ENCODE measurements at places on chromosomes 2 and 18. TPM values are rescaled to one million over a fixed set of nuclear protein-coding genes. Genes with fewer than 3 reads are reported as not detected.

Gene CNNM3
- total RNA-seq, result 22.0 TPM

Gene AFG3L2
- total RNA-seq, result 63.9 TPM

Gene AQP12B
- total RNA-seq, result not detected

Gene GPR75
- total RNA-seq, result 1.1 TPM

Gene ADAM23
- 3.3 TPM for total RNA-seq

- no peak for ATAC-seq
These were observed 22.4 kb downstream of the CRYGD start for GRCh38 chr2:208101716-208102631.

DNA sequence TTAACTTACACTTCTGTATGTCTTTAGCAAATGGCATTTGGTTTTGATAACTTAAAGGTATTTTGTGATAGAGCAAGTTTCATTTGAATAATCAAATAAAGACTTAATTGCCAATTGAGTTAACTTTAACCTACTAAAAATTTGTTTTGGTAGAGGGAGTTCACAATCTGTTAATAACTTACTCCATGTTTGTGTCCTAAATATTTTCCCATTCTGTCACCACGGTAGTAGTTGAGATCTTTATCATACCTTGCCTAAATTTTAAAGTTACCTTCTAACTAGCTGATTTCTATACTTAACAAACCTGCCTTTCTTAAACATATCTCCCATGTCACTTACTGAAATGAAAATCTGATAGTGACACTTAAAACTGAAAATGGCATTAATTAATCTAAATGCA, 127.1 kb downstream of the TMEFF2 start:
- ATAC-seq, result no peak

- ATAC-seq, result no peak
These were observed 173.5 kb upstream of the FN1 start for GRCh38 chr2:215609089-215610032.

GRCh38 chr18:73646772-73647171, 500.9 kb downstream of the FBXO15 start:
- ATAC-seq, result no peak

DNA sequence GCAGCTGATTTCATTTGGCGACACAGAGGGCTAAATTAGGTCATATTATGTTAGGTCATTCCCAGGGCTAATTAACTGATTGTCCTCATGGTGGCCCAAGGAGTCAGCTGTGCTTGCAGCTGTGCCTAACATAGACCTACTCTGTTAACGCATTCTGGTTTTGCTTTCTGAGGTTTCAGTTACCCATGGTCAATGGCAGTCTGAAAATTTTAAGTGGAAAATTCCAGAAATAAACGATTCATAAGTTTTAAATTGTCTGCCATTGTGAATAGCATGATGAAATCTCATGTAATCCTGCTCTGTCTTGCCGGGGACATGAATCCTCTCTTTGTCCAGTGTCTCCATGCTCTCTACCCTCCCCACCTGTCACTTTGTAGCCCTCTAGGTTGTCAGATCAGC, 168.7 kb downstream of the KCNS3 start:
- ATAC-seq, result no peak

- ATAC-seq, result no peak
These were observed 366.9 kb upstream of the SPRED2 start for GRCh38 chr2:65799141-65799854.

- ATAC-seq, result peak; percentile 28
These were observed 75.3 kb downstream of the VSNL1 start for GRCh38 chr2:17615728-17616351.

DNA sequence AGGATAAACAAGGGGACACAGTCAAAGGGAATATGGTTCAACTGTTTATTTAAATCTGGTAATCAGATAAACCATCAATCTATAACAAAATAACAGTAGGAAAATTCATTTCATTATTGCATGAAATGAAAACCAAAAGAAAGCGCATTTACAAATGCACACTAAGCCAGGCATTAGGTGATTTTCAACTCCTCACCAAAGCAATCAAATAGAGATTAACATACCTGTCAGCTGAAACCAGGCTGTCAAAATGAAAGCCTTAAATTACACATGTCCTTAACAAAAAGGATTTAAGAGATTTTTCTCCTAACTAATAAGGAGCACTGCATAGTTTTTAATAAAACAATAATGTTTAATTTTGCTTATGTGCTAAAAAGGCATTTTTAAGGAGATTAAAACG, 23.0 kb downstream of the STK39 start:
- peak; percentile 89 for ATAC-seq

GRCh38 chr2:151357359-151357758, at the start of gene TNFAIP6:
Gene TNFAIP6, plus strand, starts transcription at chr2:151357592. Its CDS starts 75 bp downstream, at chr2:151357667.
- ATAC-seq, result no peak

- ATAC-seq, result peak; percentile 12
These were observed 587 bp upstream of the MTIF2 start for GRCh38 chr2:55269645-55269990.

GRCh38 chr2:70084973-70085710, 2.1 kb upstream of the PCBP1 start:
- peak; percentile 25 for ATAC-seq

DNA sequence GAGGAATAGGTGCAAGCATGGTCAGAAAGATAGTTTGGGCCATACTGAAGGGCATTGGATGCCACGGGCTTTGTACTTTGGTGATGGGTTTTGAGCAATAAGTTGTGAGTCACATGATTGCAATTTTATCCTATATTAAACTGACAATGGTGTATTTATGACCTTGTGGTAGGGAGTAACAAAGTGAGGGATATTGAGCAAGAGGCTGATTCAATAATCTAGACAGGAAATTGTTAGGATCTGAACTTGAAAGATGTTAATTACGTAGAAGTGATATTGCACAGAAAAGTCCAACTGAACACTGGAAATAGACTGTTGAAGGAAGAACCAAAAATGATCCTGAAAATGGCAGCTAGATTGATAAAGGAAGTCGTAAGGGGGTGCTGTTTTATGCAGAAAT, 46.6 kb upstream of the TCF4 start:
- no peak for ATAC-seq

DNA sequence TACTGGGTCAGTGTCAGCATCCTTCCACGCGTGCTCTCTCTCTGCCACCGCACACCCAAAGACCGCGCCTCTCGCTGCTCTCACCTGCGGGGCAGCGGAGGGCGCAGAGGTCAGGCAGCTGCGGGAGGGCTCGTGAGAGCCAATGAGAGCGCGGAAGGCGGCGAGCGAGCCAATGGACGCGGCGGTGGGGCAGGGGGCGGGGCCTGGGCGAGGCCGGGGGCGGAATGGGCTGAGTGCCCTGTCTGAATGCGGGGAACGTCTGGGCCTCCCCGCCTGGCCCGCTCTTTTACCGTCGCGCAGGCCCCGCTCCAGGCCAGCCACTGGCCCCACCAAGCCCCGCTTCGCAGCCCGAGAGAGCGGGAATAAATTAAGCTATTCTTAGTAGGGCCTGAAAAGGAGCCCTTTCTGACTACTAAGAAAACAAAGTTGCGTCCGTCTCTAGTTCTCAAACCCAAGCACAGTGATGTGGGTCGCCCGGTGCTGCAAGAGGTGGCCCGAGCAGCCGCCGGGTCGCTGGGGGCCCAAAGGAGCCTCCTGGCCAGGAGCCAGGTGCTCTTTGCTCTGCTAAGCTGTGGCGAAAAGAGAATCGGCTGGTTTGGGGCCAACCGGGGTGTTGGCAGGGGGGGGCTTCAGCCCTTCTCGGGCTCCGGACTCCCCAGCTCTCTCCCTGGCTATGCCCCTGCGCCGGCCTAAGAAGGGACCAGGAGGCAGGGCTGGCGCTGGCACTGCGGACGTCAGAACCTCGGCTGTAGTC, 81.1 kb upstream of the GLI2 start:
- no peak for ATAC-seq

- ATAC-seq, result no peak
These were observed 35.8 kb upstream of the ZNF804A start for GRCh38 chr2:184562532-184562931.
